Fibroblast of pulmonary artery (primary cell): ENCODE measurements at places on chromosomes 5 and 9.
A peak's percentile ranks its signal among the peaks of the same experiment; 100 is the strongest.

- DNase-seq, result peak; percentile 38
Observed at GRCh38 chr5:59496524-59497134, 396.9 kb downstream of the PDE4D start.

DNA sequence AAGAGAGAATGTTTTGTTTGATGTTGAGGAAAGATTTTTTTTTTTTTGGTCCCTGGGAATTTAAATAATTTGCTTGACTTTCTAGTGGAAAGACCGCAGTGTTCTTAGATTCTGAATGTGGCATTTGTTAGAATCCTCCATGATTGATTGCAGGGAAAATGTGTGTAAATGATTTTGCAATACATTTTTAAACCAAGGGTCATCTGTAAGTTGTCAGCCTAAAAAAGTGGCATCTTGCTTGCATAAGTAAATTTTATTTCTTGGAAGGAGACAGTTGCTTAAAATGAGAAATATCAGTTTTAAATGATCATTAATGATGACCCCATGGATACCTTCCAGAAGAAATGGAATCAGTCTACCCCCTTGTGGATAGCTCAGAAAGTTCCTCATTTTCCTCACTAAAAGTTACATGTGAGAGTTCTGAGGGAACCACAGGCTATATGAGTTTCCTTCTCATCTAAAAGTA, 105.1 kb upstream of the SLC25A48 start:
- no peak for DNase-seq

- peak; percentile 14 for DNase-seq
Observed at GRCh38 chr9:129703667-129704355, 38.4 kb downstream of the PRRX2 start.

- DNase-seq, result no peak
Observed at GRCh38 chr9:33748633-33749304, 46.6 kb upstream of the PRSS3 start.

- DNase-seq, result no peak
Observed at GRCh38 chr9:6625363-6625762, 20.2 kb downstream of the GLDC start.

DNA sequence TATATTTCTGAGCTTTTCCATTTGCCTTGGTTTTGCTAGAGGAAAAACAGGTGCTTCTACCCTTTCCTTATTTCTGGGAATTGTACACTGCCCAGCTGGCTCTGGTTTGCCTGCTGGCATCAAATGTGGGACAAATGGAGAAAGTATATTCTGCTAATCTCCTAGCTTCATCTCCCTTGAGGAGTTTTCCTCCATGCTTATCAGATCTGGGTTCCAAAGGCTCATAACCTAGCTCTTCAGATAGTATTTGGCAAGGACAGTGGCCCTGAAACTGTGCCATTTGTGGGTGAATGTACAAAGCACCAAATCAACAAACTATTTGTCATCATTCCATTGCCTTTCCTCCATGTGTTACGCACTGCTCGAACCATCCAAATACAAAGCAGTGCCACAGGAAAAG, 16.2 kb downstream of the PRLR start:
- no peak for DNase-seq

DNA sequence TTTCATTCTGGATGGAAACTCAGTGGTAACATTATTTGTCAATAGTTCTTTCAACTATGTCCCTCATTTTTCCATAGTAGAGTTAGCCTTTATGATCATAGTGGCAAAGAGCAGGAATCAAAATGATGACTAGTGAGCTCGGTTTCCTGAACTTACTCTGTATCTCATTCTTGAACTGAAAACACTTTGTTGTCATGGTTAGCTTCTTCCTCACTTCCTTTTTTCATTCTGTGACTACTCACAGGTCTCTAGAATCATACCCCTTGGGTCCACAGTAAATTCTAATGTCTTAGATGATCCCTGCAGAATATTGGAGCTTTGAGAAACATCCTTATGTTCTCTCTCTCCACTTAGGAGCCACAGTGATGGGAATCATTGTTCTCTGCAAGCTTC, 29.4 kb upstream of the RECK start:
- no peak for DNase-seq

- DNase-seq, result no peak
Observed at GRCh38 chr5:179138568-179138925, 78.4 kb downstream of the ZNF354C start.

DNA sequence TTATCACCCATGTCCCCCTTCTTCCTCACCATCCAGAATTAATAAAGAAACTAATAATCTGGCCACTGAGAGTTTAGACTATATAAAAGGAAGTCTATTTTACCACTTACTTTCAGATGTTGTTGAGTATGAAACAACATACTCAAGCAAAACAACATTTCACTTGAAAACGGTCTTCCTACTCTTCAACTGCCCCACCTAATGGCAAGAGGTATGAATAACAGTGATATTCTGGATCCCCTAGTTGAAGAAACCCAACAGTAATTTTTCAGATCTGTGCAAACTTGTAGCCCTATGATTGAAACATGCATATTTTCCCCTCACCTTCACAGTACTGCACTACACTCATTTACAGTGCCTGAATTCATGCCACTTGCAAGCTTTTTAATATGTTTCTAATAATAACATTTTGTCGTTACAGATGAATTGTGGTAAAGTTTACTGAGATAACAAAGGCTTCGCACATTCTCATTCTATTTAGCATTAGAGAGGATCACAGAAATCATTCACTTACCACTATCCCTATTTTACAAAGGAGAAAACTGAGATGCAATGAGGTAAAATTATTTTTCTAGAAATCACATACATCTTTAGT, 267.9 kb upstream of the PDE4D start:
- peak; percentile 58 for DNase-seq

GRCh38 chr5:72991394-72991793, 35.6 kb downstream of the FCHO2 start:
- DNase-seq, result no peak

DNA sequence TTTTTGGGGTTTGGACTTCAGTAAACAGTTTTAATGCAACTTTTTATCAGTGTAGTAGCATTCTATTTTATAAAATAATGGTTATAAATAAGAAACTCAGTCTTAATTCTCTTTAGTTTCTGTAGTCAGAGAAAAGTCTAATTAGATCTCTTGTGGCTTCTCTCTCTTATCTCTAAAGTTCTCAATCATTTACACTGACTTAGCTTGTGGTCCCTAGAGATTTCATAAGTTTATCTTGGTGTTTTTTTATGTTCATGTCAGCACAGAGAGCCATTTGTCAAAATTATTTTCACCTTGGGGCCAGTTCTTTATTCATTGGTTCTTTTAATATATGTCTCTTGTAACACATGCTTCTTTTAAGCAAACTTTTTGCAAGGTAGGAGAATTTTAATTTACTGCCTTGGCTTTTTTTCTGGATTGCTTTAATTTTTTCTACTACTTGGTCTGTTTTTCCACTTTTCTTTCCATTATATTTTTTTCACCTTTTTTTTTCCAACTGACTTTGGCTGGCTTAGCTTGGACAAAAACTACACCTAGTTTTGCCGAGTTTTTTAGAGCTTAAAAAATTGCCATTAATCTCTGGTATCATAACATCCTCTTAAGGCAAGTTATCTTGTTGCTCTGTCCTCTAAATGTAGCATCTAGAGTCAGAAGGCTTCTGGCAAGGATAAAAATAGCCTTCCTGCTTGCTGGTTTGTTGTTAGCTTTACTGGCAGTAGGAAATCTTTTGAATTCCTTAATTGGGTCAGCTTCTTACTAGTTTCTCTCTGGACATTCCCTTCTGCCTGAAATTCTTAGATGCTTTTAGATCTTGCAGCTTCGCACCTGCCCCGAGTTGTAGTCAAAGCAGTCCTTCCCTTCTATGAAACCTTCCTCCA, 35.3 kb downstream of the CPEB4 start:
- peak; percentile 49 for DNase-seq

DNA sequence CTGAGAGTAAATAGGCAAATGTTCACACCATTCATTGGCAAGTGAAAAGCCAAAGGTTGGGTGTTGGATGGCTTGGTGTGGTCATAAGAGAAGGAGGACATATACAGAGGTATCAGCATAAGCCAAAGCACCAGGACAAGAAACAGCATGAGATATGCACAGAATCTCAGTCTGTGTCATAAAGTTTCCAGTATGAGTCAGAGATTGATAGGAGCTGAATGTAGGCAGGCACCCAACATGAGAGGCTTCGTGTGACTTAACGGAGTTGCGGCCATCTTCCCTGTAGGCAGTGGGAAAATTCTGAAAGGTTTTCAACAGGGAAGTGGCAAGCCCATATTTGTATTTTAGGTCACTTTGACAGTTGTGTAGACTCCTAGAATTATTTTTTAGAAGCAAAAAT, 54.5 kb downstream of the SNCAIP start:
- peak; percentile 45 for DNase-seq

GRCh38 chr9:114604989-114605388, 6.1 kb upstream of the TMEM268 start:
- no peak for DNase-seq

- peak; percentile 63 for DNase-seq
Observed at GRCh38 chr9:10251490-10251889, 361.3 kb downstream of the PTPRD start.

DNA sequence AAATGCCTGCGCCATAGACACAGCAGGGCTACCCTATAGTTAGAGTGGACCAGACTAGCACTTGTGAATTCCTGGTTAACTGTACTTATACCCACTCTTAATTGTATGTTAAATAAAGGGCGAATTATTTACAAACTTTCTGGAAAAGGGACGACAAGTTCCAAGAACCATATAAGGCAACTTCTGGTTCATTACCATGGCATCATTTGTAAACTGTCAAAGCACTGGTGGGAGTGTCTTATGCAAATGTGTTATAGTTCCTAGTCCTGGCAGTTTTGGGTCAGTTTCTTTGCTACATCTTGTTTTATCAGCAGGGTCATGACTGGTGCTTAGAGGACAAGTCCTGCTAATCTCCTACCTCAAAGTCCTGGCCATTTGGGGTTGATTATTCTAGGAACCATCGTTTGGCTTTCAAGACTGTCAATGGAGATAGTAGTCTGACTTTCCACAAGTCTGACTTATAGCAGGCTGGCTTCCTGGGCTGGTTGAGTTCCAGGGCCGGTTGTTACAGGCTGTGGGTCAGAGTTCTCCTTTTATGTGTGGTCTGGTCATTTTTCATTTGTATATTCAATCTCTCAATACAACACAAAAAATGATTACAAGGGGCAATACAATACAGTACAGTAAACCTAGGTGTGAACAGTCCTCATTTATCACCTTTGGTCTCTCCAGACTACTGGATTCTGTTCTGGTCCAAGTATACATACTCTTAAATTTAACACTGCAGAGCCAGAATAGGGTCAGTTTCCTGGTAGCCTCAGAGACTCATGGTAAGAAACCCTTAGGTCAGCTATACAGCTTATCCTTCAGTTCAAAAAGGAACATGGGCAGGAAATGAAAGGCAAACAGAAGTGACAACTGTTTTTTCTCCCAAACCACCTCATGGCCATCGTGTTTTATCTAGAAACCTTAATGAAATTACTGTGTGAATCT, 8.3 kb upstream of the CFAP95 start:
- DNase-seq, result no peak

DNA sequence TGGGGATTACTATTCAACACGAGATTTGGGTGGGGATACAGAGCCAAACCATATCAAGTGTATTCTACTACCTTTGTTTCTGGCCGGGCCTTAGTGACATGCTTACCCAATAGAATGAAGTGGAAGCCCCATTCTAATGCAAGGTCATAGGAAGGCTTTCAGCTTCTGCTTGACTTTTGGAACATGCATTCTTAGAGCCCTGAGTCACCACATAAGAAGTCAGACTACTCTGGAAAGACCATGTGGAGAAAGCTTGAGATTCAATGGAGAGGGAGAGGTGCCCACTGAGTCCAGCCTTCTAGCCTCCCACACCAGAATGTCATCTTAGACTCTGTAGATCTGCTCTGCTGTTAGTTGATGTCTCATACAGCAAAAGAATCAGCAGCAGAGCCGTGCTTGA, 155.7 kb upstream of the FBN2 start:
- DNase-seq, result peak; percentile 26

DNA sequence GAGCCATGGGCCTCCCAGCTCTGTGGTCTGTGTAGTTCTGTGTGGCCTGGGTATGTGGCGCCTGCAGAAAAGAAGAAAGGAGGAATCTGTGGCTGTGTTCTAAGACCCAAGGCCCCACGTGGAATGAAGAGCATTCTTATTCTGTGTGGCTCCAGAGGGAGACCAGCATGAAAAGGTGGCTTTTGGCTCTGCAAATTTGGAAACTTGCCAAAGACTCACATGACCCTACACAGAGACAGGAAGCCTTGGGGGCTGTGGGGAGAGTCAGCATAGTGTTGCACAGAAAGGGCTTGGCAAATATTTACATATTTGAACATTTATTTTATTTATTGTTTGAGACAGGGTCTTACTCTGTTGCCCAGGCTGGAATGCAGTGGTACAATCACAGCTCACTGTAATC, 193.3 kb downstream of the TMEM38B start:
- no peak for DNase-seq

GRCh38 chr5:149153751-149154610, 12.7 kb downstream of the ABLIM3 start:
- DNase-seq, result peak; percentile 67

GRCh38 chr5:82521431-82522051, 243.4 kb upstream of the RPS23 start:
- DNase-seq, result no peak

DNA sequence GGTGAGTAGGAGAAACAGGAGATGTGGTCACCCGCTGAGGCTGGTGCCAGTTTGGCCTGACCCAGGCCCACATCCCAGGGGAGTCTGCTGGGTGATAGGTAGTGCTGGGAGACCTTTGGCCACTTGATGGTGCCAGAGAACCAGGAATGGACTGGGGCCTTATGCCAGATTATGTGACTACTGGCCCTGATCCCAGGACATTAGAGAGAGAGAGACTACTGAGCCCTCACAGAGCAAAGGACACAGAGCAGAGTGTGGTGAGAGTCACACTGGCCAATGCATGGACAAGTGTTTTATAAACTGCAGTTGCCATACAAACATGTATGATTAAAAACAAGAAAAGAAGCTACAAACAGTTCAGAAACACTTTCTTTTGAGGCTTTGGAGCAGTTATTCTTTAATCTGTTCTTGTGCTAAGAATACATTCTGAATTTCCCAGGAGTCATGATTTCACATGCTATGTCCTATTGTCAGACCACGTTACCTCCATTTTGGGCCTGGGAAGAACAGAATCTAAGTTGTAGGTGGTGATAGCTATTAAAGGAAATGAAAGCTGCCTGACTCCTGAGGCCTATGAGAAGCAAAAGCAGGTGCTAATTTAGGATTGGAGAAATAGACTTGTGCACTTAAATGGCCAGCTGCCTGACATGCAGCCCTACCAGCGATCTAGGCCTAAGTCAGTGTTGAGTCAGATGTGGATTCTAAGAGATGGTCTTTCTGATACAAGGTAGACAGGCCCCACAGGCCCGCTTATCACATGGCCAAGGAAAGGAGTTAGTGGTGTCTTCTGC, 32.6 kb upstream of the TMOD1 start:
- DNase-seq, result peak; percentile 79

GRCh38 chr5:67149951-67150523, 46.6 kb downstream of the CD180 start:
- peak; percentile 63 for DNase-seq

- peak; percentile 34 for DNase-seq
Observed at GRCh38 chr5:82494942-82495341, 216.8 kb upstream of the RPS23 start.

DNA sequence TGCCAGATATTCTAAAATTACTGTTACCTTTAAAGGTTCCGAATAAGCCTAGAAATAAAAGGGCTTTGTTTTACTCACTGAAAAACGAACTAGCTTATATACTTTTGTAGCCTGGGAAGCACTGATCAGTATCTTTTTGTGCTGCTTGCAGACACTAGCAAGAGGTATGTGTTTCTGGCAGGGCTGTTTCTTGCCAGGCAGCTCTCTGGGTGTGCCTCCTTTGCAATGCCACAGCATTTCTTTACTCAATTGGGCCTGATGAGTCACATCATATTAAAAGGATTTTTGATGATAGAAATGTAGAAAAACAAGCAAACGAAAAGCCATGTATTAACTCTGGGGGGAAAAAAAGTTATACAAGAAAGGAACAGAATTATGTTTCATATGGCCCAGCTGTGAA, 35.6 kb downstream of the CD180 start:
- peak; percentile 60 for DNase-seq
